ENCODE measurements at places on chromosomes 6 and 20. TPM values are rescaled to one million over a fixed set of nuclear protein-coding genes. Genes with fewer than 3 reads are reported as not detected.

PRR18 gene
- 0.15 TPM for total RNA-seq

AIF1 gene
- total RNA-seq: not detected

FAM162B gene
- not detected for total RNA-seq

GPR31 gene
- total RNA-seq: not detected

SEL1L2 gene
- total RNA-seq: not detected

IL20RA gene
- 0.15 TPM for total RNA-seq

CDH26 gene
- 0.30 TPM for total RNA-seq

LIN28B gene
- 1.4 TPM for total RNA-seq

SLC26A8 gene
- 0.10 TPM for total RNA-seq

CFAP61 gene
- total RNA-seq: 0.20 TPM

TP53RK gene
- total RNA-seq: 12.7 TPM

PYGB gene
- 399 TPM for total RNA-seq

MOCS1 gene
- 2.1 TPM for total RNA-seq

SLC17A4 gene
- not detected for total RNA-seq

CLPSL1 gene
- total RNA-seq: not detected

TMEM244 gene
- total RNA-seq: not detected

KCNK15 gene
- 0.59 TPM for total RNA-seq

RIPOR3 gene
- total RNA-seq: not detected

MCCD1 gene
- not detected for total RNA-seq

CLDN20 gene
- total RNA-seq: not detected

TTI1 gene
- total RNA-seq: 22.5 TPM

AK9 gene
- total RNA-seq: 0.99 TPM

HS3ST5 gene
- total RNA-seq: not detected

TBC1D22B gene
- 5.1 TPM for total RNA-seq

SEC63 gene
- total RNA-seq: 17.9 TPM

DEF6 gene
- 0.26 TPM for total RNA-seq

PEDS1 gene
- 54.5 TPM for total RNA-seq

GSTA2 gene
- total RNA-seq: not detected

GHRH gene
- not detected for total RNA-seq

PNPLA1 gene
- total RNA-seq: not detected

ULBP1 gene
- 0.77 TPM for total RNA-seq

HCK gene
- total RNA-seq: 0.13 TPM

SULF2 gene
- total RNA-seq: 21.6 TPM

GRIK2 gene
- 0.36 TPM for total RNA-seq

CCN6 gene
- total RNA-seq: not detected

DEK gene
- 82.0 TPM for total RNA-seq

PTK6 gene
- 3.5 TPM for total RNA-seq

TPBG gene
- total RNA-seq: 35.5 TPM

All from A549 treated with Hydrocortisone at 1 μM for 4 hours (cell line).